ENCODE measurements at places on chromosomes 7 and 10. TPM values are rescaled to one million over a fixed set of nuclear protein-coding genes. Genes with fewer than 3 reads are reported as not detected.

Gene USP6NL
- 29.8 TPM for total RNA-seq

Gene ELMO1
- 84.7 TPM for total RNA-seq

Gene CDH23
- total RNA-seq = 8.1 TPM

Gene TMEM184A
- under 0.01 TPM for total RNA-seq

Gene IDI2
- total RNA-seq = not detected

Gene CYP3A7
- not detected for total RNA-seq

Gene HABP2
- total RNA-seq = 0.23 TPM

Gene AFAP1L2
- total RNA-seq = 18.7 TPM

Gene IGF2BP3
- total RNA-seq = 48.2 TPM

Gene TAS2R41
- not detected for total RNA-seq

Gene TMEM196
- 28.6 TPM for total RNA-seq

Gene ARHGAP22
- 7.2 TPM for total RNA-seq

Gene HOXA4
- not detected for total RNA-seq

Gene RARRES2
- total RNA-seq = 10.8 TPM

Gene LRRTM3
- total RNA-seq = 35.5 TPM

Gene DPP6
- total RNA-seq = 85.1 TPM

Gene SPDYE9
- not detected for total RNA-seq

Gene NFKB2
- total RNA-seq = 1.6 TPM

Gene PIK3CG
- total RNA-seq = 1.8 TPM

Gene ADAM12
- total RNA-seq = 8.8 TPM

Gene OPN1SW
- total RNA-seq = not detected

Gene SLC29A4
- total RNA-seq = 18.7 TPM

Gene CPN1
- not detected for total RNA-seq

Gene OR2A42
- total RNA-seq = under 0.01 TPM

Gene CHST15
- 12.0 TPM for total RNA-seq

Gene LOXL4
- total RNA-seq = 0.46 TPM

Gene TMEM26
- total RNA-seq = 1.8 TPM

Gene ABCC2
- 1.6 TPM for total RNA-seq

Gene CPA2
- total RNA-seq = not detected

Gene CCL24
- not detected for total RNA-seq

Gene SLC13A4
- total RNA-seq = 18.9 TPM

Gene CISD1
- 54.7 TPM for total RNA-seq

Gene C10orf105
- total RNA-seq = 2.1 TPM

Gene OTUD1
- total RNA-seq = 17.1 TPM

Measured in diencephalon (tissue), 1 donor.